ENCODE measurements at places on chromosomes 1 and 21. TPM values are rescaled to one million over a fixed set of nuclear protein-coding genes. Genes with fewer than 3 reads are reported as not detected.

DNA sequence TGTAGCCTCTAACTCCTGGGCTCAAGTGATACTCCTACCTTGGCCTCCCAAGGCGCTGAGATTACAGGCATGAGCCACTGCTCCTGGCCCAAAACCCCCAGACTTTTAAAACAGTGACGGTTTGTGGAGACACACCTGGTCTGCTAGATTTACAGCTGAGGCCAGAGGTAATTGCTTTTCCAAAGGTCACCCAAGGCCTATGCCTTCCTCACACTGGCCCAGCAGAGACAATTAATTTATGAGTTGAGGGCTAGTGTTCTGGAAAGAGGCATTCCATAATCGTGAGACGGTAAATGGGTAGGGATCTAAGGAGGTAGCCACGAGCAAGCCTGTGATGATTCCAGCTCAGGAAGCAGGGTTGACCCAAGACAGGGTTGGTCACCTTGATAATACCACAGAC, 12.4 kb upstream of the PARP1 start:
- no peak for DNase-seq

Gene CLEC20A
- total RNA-seq: not detected

Gene RORC
- 0.24 TPM for total RNA-seq

GRCh38 chr21:41641821-41642701, 124.8 kb downstream of the RIPK4 start:
- DNase-seq: peak; percentile 77

Gene NCAM2
- total RNA-seq: 2.3 TPM

DNA sequence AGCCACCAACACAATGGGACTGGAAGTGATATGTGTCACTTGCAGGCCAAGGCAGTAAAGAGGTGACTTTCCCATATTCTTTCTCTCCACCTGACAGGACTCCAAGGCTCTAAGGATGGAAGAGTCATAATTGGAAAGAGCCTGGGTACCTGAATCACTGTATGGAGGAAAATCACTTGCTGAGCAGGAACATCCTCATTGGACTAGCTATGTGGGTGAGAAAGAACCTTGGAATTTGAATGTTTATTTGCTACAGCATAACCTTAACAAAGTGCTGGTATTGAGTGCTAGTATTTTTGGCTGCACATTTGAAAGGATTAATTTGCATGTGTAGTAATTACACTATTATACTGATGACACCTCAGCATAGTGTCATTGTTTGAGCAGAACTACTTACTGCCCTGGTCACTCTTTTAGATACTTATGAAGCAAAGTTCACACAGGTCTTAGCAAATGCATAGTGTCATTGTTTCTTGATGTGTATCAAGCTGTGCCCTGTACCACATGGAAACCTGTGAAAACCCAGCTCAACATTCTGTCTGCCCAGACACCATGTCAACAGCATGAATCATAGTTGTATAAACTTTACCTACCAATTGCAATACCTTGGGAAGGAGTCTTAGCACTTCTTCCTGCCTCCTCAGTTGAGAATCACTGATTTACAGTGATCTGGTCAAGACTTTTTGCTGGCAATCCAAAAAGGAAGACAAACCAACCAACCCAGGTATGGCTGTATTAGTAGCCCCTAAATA, 5.1 kb upstream of the S100A10 start:
- DNase-seq: peak; percentile 91

- DNase-seq: no peak
Measured at GRCh38 chr1:12167493-12168429, 970 bp downstream of the TNFRSF1B start.

DNA sequence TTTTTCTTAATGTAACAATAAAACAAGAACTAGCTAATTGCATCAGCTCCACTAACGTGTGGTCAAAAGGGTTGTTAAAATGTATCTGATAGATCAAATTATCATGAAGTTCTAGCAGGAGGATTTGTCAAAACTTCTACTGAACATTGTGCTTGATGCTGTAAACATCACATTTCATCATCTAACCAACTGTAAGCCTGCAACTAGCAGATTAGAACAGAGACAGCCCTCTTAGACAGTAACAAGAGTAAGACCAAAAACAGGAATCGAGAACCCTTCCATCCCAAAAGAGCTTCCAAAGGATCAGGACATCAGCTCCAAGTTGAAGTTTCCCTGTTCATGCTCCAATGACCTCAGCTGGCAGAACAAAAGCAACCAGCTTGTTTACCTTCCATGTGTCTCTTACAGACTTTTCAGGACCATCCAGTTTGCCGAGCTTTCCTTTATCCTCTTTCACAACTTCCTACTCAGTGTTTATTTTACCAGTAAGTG, 44.6 kb downstream of the NIBAN1 start:
- DNase-seq: no peak

GRCh38 chr1:6360517-6361070, 33.0 kb downstream of the ACOT7 start:
- DNase-seq: no peak

- no peak for DNase-seq
Measured at GRCh38 chr1:92944901-92945747, 16.1 kb downstream of the DIPK1A start.

Gene OR2M5
- not detected for total RNA-seq

DNA sequence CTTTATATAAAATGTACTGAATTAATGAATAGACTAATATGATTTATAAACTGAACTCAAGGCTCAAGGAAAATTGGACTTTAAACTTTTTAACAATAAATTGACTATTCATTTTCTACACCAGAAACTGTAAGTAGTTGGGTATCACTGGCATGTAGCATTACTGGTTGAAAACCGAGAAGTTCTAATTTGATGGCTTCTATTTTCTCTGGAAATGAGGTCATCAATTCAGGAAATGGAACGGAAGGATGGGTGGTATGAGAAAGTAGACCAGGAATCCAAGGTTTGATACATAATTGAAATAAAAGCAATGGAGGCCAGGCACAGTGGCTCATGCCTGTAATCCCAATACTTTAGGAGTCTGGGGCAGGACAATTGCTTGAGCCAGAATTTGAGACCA, 50.4 kb downstream of the RERE start:
- DNase-seq: no peak

- DNase-seq: peak; percentile 10
Measured at GRCh38 chr21:16082038-16082816, 352.4 kb downstream of the USP25 start.

DNA sequence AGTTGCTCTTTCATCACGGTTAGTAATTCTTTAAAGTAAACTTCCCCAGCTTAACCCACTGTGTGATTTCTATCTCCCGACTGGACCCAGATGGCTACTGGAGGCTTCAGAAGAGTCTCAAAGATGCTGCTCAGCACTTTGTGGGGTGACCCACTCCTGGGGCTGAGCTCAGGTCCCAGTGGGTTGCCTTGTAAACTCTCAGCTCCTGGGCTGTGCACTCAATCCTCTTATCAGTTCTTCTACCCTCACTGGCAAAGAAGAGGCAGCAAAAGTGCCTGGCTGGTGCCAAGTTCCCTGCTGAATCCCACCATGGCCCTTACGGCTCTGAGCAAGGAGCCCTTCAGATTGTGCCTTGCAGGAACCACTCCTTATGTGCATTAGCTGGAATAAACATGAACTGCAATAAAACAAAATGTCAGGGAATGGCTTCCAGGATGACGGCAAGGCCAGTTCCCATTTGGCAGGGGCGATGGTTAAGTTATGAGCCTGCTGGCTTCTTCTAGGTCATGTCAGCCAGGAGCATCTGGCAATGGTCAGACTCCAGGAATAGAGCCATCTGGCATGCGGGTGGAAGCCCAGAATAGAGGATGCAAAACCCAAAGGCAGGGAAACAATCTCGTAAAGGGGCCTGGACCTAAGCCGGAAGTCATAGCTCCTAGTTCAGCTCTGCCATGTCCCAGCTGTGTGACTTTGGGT, 6.8 kb downstream of the MYOC start:
- no peak for DNase-seq

DNA sequence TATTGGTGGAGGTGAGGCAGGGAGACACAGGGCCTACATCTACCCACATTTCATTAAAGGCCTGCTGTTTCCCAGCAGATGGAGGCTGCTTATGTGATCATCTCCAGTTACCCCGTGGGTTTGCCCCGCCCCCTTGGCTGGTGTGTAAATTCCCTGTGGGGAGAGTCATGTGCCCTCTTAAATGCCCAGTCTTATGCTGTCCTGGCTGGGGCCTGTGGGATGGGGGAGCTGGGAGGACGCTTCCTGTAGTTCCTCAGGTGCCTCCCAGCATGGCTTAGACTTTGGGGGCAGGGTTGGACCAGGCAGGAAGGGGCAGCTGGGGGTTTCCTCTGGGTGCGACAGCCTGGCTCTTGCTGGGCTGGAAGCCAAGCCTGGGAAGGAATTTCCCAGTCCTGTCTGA, 15.5 kb upstream of the CITED4 start:
- DNase-seq: peak; percentile 84

Gene C4BPA
- not detected for total RNA-seq

- peak; percentile 86 for DNase-seq
Measured at GRCh38 chr1:221724931-221725605, 16.8 kb downstream of the DUSP10 start.

Gene OLFML2B
- 22.7 TPM for total RNA-seq

DNA sequence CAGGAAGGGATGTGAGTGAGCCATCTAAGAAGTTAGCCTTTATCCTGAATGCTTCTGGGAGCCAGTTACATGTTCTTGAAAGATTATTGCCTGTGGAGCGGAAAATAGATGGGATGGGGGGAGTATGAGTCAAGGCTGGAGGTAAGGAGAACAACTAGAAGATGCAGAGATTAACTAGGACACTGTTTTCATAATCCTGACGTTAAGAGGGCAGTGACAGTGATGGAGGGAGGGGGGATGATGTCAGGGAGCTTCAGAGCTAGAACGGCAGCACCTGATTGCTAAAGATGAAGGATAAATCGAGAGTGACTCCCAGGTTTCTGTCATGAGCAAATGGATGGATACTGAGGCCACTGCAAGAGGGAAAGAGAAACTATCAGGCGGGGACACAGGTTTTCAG, 10.0 kb upstream of the RCSD1 start:
- DNase-seq: no peak

Gene CLCA4
- not detected for total RNA-seq

Gene FALEC
- total RNA-seq: not detected

DNA sequence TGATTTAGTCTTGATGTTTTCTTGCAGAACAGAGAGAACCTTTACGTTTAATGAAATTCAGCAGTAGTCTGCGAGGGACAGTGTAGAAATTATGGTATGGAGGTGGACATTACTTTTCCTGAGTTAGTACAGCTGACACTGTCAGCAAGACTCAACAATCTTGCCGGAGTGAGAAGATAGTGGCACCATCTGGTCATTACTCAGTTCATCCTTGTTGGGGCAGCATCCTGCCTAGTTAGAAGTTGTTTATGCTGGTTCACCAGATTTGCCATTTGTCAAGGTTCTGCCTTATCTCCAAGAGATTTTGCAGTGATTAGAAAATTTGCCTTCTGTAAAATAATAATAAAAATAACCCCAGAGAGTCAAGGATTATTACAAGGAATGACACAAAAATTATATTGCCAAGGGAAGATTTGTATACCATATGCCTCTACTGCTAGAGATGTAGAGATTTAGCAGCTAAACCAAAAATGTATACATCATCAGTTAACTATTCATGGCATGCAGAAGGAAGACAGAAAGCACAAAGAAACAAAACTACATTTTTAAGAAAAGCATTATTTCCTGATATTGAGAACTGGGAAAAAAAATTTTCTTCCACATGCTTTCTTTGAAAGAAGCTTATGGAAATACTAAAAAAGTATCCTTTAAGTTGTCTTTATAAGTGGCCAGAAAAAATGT, 1967.4 kb downstream of the NCAM2 start:
- no peak for DNase-seq

- no peak for DNase-seq
Measured at GRCh38 chr21:38863291-38863690, 57.6 kb downstream of the ETS2 start.
